ENCODE measurements at places on chromosomes 7 and 10.

- no peak for DNase-seq
Measured at GRCh38 chr7:55130395-55131141, 111.8 kb downstream of the EGFR start.

- no peak for DNase-seq
Measured at GRCh38 chr10:72719941-72720592, 28.1 kb downstream of the MCU start.

- no peak for DNase-seq
Measured at GRCh38 chr10:128577958-128578750, 451.9 kb upstream of the MKI67 start.

GRCh38 chr10:7665767-7666166 lies 999 bp downstream of the ITIH5 start:
- DNase-seq: no peak
